ENCODE measurements at places on chromosomes 2 and 18.

- no peak for DNase-seq
Observed at GRCh38 chr2:62713837-62714236, 8.3 kb downstream of the EHBP1 start.

DNA sequence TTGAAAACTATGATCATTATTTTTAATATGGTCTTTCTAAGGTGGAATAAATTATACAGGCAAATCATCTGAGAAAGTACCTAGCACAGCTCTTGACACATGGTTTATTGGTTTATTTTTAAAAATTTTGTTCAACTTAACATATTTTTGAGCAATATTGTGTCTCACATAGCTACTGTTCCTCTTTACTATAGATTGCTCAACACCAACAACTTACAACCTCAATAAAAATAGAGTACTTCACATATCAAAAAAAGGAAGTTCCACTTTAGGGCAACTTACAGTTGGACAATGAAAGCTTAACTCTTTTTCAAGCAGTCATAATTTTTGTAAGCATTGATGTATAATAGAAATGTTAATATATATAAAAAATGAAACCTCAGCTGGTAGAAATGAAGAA is 440.9 kb upstream of the UBE2E3 start:
- no peak for DNase-seq

GRCh38 chr2:36675579-36676282 is 20.8 kb upstream of the VIT start:
- no peak for DNase-seq

- no peak for DNase-seq
Observed at GRCh38 chr18:5410582-5410981, 115.1 kb upstream of the ZBTB14 start.

- DNase-seq: no peak
Observed at GRCh38 chr18:61869636-61870035, 23.2 kb downstream of the RNF152 start.

- DNase-seq: peak; percentile 28
Observed at GRCh38 chr2:180520206-180520605, 460.2 kb upstream of the UBE2E3 start.

DNA sequence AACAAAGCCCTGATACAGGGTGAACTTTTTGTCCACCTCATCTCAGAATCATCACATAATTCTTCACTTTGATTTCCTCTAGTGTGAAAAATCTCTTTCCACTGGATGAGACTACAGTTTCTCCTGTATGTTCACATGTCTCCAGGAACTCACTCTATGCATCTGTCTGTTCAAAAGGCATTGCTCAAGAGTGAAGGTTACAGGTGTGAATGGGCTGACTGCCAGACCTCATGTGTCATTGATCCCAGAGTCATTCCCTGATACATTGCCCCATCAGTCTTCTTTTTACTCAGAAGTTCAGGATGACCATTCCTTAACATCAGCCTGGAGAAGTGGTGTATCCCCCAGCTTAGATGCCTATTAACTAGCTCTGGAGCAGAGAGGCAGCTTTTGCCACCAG is 4.4 kb upstream of the DSC3 start:
- DNase-seq: no peak

DNA sequence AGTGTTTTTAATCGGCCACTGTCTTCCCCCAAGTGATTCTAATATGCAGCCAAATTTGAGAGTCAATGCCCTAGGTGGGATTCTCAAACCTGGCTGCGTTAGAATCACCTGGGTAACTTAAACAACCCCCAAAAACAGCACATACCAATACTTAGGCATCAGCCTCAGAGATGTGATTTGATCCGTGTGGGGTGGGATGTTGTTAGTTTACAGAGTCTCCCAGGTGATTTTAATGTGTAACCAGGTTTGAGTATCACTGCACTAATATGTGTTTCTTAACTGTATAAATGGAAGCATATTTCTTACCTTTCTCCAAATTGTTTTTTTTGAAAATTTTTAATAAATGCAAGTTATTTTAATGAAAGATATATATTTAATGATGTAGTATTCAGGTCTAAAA is 135.4 kb downstream of the PLCL1 start:
- DNase-seq: no peak

DNA sequence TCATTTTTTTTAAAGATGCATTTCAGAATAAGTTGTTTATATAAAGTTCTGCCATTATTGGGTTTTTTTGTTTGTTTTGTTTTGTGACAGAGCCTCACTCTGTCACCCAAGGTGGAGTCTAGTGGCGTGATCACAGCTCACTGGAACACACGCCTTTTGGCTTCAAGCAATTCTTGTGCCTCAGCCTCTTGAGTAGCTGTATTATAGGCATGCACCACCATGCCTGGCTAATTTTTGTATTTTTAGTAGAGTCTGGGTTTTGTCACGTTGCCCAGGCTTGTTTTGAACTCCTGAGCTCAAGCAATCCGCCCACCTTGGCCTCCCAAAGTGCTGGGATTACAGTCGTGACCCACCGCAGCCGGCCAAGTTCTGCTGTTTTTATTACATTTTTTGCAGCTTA is 72.3 kb downstream of the R3HDM1 start:
- DNase-seq: no peak

DNA sequence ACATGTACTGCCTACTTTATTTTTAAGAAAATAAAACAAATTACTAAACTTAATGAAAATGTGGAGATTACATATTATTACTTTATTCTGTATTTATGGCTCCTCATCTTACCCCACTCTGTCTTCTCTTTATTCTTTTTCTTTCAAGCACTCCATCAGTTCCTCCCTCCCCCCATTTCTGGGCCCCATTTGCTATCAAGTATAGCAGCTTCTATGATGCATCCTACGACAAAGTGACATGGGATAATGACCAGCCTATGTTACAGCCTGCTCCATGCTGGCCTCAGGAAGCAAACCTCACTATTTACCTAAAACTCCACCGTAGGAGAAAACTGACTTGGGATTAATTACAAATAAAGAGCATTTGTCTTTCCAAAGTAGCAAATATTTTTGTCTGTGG is 58.8 kb downstream of the RND3 start:
- DNase-seq: no peak

DNA sequence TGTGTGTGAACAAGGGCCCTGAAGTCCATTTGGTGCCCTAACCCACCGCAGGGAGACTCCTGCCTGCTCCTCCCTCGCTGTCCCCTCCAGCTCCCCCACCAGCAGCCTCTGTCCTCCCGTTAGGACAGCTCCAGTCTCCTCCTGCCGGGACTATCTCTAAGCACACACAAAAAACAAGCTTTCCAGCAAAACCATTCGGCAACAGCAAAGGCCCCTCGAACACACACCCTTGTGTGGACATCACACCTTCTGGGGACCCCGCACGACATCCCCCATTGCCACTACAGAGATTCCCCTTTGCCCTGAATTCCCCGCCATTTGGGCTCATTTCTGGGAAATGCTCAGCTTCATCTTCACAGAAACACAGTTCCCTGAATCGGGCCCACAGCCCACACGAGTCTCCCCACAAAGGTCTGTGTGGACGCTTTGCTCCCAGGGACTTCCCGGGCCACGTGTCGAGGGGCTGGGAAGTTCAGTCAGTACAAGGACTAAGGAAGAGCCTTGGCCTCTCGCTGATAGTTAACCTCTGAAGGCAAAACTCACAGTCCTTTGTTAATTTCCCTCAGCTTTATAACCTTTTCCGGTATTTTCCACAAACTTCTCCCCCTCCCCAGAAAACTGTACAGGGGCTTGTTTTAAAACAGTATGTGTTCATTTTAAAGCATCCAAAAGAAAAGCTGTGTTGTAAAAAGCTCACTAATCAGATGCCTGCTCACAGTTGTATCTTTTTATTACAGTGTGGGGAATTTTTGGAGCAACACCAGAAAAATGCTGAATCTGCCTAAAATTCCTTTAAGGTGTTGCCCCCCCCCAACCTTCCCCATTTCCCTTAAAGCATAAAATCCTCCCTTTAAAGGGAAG is 25.9 kb downstream of the SMAD7 start:
- DNase-seq: no peak

DNA sequence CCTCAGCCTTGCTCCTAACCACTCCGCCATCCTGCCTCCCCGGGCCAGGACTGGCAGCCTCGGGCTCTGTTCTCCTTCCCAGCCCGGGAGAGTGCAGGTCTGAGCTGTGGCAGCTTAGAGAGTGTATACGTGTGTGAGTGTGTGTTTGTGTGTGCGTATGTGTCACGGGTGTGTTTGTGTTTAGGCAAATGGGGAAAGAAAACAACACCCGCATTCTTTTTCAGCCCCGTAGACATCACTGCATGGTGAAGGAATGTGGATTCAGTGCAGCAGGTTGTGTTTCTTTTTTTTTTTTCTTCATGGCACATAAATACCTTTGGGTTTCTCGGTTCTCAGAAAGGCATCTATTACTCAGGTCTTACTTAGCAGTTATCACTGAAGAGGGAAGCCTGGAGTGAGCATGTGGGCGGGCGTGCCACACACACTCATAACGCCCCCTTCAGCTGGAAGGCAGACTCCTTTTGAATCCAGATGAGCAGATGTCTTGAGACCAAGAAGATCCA is 44.2 kb downstream of the GLI2 start:
- DNase-seq: no peak

GRCh38 chr2:25692737-25693445 is 19.5 kb upstream of the DTNB start:
- no peak for DNase-seq

- no peak for DNase-seq
Observed at GRCh38 chr2:239259173-239259572, 141.6 kb downstream of the HDAC4 start.

- peak; percentile 57 for DNase-seq
Observed at GRCh38 chr2:37827911-37828511, 97.1 kb upstream of the RMDN2 start.

DNA sequence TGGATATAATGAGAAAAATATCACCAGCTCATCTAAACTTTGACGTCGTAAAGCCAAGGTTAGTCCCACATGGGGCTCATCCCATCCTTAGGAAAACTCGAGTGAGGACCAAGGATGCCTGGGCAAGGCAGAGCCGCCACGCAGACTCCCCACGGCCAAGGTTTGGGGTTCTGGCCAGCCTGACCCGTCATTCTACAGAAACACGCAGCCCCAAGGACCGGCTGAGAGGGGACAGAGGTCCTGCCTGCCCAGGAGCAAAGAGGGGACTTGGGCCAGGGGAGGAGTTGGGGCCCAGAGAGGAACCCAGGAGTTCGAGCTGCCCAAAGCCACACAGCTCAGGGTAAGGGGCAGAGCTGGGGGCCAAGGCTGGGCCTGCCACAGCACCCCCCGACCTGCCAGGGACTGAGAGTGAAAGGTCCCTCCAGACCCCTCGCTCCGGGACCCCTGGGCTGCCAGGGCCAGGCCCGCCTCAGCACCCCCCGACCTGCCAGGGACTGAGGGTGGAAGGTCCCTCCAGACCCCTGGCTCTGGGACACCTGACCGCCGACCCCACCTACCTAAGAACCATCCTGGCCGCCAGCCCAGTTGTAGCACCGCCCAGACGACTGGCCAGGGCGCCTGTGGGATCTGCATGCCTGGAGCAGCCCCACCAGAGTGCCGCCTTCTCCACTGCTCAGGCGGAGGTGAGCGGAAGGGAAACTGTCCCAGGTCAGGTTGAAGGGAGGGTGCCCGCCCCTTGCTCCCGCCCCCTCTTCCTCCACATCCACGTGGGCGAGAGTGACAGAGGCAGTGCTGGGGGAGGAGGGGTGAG is at the start of gene PDCD1:
Gene PDCD1, minus strand, starts transcription at position 689 of the 811 bp plus-strand sequence. Its CDS starts 56 bp downstream, at position 633.
- no peak for DNase-seq

DNA sequence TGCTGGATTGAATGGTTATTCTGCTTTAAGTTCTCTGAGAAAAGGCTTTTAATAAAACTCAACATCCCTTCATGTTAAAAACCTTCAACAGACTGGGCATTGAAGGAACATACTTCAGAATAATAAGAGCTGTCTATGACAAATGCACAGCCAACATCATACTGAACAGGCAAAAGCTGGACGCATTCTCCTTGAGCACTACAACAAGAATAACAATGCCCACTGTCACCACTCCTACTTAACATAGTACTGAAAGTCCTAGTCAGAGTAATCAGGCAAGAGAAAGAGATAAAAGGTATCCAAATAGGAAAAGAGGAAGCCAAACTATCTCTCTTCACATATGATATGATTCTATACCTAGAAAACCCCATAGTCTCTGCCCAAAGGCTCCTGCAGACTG is 641.4 kb downstream of the IRS1 start:
- DNase-seq: no peak

DNA sequence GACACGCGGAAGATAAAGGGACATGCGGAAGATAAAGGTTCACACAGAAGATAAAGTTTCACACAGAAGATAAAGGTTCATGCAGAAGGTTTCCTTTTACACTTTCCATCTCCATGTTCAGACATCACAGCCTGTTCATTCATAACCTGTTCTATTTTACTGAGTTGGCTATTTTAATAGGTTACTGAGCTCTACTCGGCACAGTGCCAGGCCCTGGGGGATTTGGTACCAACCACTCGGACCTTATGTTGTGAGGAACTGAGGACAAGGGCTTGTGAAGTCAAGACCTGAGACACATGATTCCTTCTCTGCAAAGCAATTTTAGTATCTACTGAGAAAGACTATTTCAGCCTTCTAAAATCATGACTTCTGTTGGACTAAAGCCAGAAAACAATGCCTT is 75.0 kb upstream of the ALKAL2 start:
- no peak for DNase-seq

- DNase-seq: no peak
Observed at GRCh38 chr2:169118060-169118459, 48.7 kb downstream of the DHRS9 start.

GRCh38 chr18:63131106-63131958 is 188.2 kb downstream of the BCL2 start:
- peak; percentile 54 for DNase-seq

DNA sequence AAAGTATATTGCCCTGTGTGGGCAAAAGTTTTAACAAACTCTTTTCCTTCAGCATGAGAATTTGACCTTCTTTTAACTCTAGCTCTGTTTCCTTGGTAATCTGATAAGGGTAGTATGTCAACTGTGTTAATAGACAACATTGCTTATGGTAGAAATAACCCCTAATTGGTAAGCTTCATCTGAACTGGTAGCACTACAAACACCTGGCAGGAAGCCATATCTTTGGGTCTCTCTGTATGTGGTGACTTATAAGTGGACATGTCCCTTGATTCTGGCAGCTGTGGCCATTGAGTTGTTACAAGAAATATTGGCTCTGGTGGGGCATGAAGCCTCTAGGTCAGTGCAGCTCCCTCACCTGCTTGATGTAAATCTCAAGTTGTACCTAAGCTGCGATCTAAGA is 46.9 kb downstream of the MBD5 start:
- no peak for DNase-seq

DNA sequence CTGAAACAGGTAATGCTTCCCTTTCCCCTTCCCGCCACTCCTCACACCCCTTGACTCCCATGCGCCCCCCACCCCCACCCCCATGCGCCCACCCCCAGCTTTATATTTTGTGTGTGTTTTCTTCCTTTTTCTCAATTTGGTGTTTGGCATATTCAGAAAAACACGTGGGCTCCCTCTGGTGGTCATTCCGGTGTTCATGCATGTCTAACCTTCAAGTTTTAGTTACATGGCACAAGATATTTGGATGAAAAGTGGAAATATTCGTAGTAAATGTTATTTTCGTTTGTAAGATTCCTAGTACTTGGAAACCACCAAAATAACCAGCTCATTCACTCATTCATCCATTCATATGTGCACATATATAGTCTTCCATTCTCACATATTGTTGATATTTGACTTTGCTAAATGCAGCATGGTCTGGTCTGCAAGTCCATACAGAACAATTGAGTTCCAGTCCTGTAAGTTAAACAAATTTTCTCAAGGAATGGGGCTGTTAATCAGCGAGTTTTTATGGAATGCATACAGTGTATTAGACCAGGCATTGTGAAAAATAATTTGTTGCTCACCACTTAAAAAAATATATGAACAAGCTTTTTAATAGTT is 143.6 kb upstream of the MAP3K20 start:
- peak; percentile 61 for DNase-seq

GRCh38 chr2:54624591-54625071 is 98.8 kb upstream of the EML6 start:
- no peak for DNase-seq

Data from ACHN (cell line).